Fibroblast of lung (primary cell): ENCODE measurements at places on chromosomes 4 and X.

- no peak for DNase-seq
Measured at GRCh38 chr4:113745711-113746110, 15.8 kb downstream of the CAMK2D start.

GRCh38 chrX:129846716-129847115 lies 3.0 kb upstream of the ZDHHC9 start:
- no peak for DNase-seq

- peak; percentile 45 for DNase-seq
Measured at GRCh38 chrX:51860679-51861078, 32.7 kb upstream of the MAGED1 start.

DNA sequence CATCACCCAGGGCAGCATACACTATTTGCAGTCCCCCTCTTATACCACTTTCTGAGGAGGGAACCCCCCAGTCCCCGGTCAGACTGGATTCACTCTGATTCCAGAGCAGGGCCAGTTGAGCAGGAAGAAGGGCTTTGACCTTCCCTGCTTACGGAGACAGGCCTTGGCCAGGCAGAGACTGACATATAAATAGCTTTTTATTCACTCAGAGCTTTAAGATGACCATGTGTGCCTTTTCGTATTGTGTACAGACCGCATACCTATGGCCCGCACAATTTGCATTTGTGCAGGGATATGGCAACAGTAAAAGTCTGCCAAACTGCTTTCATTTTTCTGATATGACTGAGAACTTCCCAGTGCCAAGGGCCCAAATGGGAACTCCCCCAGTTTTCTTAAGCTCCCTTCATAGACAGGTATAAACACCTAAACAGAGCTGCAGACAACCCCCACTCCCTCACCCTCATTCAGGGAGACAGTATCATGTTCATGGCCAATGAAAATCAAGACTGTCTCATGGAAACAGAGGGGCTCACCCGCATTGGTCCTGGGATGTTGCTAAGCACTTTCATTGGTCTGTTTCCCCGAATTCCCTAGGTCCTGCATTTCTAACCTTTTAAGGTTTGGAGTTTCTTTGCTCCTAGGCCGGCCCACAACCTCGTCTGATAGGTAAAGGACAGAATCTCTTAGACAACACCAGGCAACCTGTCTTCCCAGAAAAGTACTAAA lies 86.0 kb downstream of the RTL5 start:
- DNase-seq, result peak; percentile 65

GRCh38 chr4:101818362-101818761 lies 27.8 kb downstream of the BANK1 start:
- no peak for DNase-seq

- peak; percentile 55 for DNase-seq
Measured at GRCh38 chrX:85992811-85993229, 54.5 kb downstream of the CHM start.

DNA sequence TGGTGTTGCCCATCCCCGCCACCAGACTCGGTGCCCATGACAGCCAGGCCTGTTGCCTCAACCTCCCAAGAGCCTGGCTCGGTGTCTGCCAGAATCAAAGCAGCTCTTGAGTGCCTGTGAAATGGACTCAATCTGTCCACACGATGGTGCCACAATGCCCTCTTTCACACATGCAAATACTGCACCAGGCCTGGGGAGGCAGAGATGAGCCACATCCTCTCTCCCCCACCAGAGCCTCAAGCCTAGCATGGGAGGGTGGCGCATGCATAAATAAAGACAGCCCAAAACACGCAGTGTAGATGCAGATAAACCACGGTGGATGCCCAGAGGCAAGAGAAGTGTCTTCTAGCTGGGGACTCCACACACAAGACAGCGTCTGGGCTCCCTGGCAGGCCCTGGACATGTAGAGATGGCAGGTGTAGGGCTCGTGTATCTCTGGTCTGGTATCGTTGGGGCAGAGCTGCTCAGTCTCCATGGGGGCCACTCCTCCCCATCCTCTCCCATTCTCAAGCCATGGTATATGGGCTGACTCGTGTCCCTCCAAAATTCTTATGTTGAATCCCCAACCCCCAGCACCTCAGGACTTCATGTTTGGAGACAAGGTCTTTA lies 65.6 kb downstream of the JAKMIP1 start:
- DNase-seq, result no peak
